ENCODE measurements at places on chromosomes 6 and 20. TPM values are rescaled to one million over a fixed set of nuclear protein-coding genes. Genes with fewer than 3 reads are reported as not detected.
A peak's percentile ranks its signal among the peaks of the same experiment; 100 is the strongest.

The ASIP gene
- total RNA-seq = not detected

The PNPLA1 gene
- total RNA-seq = not detected

DNA sequence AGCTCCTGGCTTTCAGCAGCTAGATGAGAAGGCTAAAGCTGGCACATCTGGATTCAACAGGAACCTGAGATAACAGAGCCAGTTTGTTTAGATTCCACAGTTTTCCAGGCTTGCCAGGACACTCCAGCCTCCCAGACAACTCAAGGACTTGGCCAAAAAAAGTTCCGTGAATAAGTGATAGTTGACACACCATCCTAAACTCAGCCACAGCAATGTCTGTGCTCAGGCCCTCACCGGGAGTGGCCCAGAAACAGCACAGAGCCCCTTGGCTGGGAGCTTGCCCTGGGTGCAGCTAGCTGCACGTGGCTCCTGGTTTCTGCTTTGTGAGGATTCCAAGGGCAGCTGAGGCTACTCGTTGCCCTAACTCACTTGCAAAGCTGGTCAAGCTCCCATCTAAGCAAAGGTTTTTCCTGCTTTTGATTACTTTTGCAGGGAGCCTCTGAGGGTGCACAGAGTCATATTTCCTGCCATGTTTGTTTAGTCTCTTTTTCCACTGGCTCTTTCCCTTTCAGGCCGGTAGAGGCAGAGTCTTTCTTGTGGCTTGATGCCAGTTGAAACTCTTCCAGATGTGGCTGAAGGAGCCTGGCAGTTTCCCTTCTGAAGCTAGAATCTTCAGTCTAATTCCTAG, 118.3 kb upstream of the ECI2 start:
- no peaks in the 10 kb centered on the region for H3K36me3 ChIP-seq
- H3K27me3 ChIP-seq = no peaks in the 10 kb centered on the region
- DNase-seq = peak; percentile 78
- H3K4me1 ChIP-seq = peaks cover 46% of the 10 kb centered on the region
- peak overlapping the region; percentile 75 for H3K27ac ChIP-seq

DNA sequence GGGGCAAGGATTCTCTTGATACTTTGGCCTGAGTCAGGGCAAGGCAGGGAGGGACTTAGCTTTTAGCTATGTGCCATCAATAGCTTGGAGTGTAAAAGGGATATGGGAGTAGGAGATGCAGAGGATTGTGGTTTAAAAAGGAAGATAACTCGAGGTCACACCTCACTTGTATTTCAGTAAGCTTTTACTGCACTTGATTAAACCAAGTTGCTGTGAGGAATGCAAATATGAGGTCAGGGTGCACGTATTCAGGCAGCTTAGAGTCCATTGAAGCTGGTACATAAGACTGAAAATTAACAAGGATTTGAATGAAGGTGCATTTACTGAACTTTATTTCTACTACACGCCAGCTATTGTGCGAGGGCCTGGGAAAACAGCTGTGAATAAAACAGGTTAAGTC, 32.1 kb downstream of the DSTN start:
- no peak overlapping the region for H3K4me3 ChIP-seq
- H3K27ac ChIP-seq = peak overlapping the region; percentile 42
- no peaks in the 10 kb centered on the region for H3K27me3 ChIP-seq

DNA sequence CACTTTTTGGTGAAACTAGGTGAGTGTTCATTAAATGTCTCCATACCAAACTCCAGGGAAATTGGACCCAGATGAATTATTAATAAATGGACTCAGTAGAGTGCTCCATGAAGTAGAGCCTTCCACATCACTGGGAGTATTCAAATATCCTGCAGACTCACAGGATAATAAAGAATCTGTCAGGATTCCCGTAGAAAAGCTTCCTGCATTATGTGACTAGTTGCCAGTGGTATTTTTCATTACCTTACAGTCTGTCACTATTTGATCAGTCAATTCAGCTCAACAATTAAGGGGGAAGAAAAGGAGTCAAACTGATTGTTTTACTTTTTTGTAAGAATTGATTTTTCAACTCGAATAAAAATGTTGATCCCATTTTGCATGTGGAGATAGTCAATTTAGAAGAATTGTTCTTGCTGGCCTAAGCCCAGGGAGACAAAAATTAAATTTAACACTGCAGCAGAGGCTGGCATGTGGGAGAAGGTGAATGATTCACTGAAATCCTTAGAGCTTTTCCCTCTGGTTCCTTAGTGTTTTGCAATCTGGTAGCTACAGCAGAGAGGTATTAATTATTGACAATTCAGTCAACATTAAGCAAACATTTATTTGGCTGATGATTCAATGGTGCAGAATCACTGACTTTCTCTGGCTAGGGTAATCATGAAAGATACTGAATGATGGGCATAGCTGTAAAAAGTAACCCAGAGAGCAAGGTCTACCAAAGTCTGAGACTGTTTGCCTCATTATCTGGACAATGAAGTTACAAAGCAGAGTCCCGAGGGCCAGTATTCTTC, 442.4 kb downstream of the CD83 start:
- no peaks in the 10 kb centered on the region for H3K36me3 ChIP-seq
- H3K27me3 ChIP-seq = peaks cover 7% of the 10 kb centered on the region
- no peak for DNase-seq

GRCh38 chr6:72715119-72715518, 93.3 kb downstream of the KCNQ5 start:
- DNase-seq = no peak
- H3K4me3 ChIP-seq = no peak overlapping the region
- H3K27me3 ChIP-seq = no peaks in the 10 kb centered on the region
- H3K4me1 ChIP-seq = peaks cover 54% of the 10 kb centered on the region

DNA sequence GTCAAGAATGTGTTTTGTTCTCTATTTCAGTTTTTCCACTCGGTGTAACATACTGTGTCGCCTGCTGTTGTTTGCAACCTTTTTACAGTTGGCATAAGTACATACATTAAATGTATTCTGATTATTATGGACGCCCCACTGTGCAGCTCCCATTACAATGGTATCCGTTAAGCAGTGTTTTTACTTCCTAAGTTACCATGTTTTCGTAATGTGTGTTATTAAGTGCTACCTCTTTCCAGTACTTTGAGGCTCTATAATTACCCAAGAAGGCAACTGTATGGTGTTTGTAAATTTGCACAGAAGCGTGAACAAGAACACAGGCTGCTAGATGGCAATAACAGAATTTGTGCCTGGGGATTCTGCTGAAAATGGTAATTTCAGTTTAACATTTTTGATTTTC, 568.0 kb upstream of the MARCKS start:
- no peak for DNase-seq
- peaks cover 23% of the 10 kb centered on the region for H3K36me3 ChIP-seq
- no peak overlapping the region for H3K27ac ChIP-seq
- peaks cover 24% of the 10 kb centered on the region for H3K4me1 ChIP-seq

GRCh38 chr6:1402369-1402768, 13.0 kb downstream of the FOXF2 start:
- H3K4me3 ChIP-seq = no peak overlapping the region
- H3K27me3 ChIP-seq = no peaks in the 10 kb centered on the region
- H3K36me3 ChIP-seq = no peaks in the 10 kb centered on the region
- no peak for DNase-seq
- H3K27ac ChIP-seq = no peak overlapping the region

DNA sequence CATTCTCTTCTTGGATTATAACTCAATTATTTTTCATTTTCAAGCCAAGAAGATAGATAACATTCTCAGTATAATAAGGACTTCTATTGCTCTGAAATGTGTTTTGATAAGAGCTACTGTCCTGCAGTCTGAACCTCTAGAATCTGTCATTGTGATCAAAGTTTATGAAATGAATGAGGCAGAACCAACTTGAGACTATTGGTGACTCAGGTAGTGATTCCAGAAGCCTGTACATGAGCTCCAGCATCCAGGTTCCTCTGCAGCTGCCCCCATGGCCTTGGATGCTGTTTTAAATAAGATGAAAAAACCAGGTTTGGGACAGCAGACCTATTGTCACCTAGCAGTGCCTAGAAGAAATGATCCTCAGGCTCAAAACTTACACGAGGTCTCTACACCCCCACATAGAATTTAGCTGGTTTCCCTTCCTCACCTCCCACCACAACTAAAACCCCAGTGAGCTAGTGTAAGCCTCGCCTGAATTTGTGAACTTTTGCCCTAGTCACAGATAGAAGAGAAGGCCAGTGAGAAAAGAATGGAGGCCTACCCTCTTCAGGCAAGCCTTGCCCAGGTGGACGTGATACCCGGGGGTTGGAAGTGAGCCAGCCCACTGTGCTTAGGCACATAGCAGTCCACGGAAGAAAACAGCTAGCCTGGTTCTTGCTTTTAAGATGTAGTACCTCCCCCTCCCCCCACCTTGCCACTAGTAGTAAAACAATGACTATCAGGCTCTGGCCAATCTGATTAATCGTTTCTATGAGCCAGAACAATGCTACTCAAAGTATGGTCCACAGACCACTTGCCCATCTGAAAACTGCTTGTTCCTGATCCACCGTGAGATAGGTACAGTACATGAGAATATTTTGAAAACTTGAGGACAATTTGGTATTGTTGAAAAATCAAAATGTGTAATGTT, 73.0 kb upstream of the SYNJ2 start:
- peaks cover 42% of the 10 kb centered on the region for H3K36me3 ChIP-seq
- no peak overlapping the region for H3K27ac ChIP-seq
- H3K27me3 ChIP-seq = no peaks in the 10 kb centered on the region
- no peak for DNase-seq
- peaks cover 37% of the 10 kb centered on the region for H3K4me1 ChIP-seq
- no peak overlapping the region for H3K4me3 ChIP-seq

GRCh38 chr6:106103728-106104109, 17.6 kb downstream of the PRDM1 start:
- DNase-seq = no peak
- no peaks in the 10 kb centered on the region for H3K27me3 ChIP-seq
- H3K4me1 ChIP-seq = peaks cover 52% of the 10 kb centered on the region
- no peak overlapping the region for H3K4me3 ChIP-seq

- no peaks in the 10 kb centered on the region for H3K4me1 ChIP-seq
- H3K36me3 ChIP-seq = no peaks in the 10 kb centered on the region
- H3K27ac ChIP-seq = no peak overlapping the region
- no peak overlapping the region for H3K4me3 ChIP-seq
- DNase-seq = no peak
These were observed 19.1 kb upstream of the ADGRB3 start for GRCh38 chr6:68615938-68616337.

DNA sequence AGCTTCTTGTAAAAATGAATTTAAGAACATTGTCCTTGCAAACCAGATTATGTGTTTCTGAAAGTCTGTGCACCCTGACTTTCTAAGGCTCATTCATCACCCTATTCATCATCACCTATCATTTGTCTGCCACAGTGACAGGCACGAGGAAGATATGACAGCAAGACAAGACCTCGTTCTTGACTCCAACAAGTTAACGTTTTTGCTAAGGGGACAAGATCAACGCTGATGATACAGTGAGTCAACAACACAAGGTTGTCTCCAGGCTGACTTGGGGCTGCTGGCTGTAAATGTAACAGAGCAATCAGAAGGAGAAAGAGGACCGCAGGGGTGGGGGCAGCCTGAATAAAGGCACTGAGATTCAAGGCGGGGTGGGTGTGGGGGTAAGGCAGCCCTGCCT, 94.2 kb downstream of the FOXC1 start:
- H3K27me3 ChIP-seq = no peaks in the 10 kb centered on the region
- H3K27ac ChIP-seq = no peak overlapping the region
- no peak overlapping the region for H3K4me3 ChIP-seq
- DNase-seq = no peak

Measured in HFFc6 (cell line).